ENCODE measurements at places on chromosomes 11 and 22. TPM values are rescaled to one million over a fixed set of nuclear protein-coding genes. Genes with fewer than 3 reads are reported as not detected.

DNA sequence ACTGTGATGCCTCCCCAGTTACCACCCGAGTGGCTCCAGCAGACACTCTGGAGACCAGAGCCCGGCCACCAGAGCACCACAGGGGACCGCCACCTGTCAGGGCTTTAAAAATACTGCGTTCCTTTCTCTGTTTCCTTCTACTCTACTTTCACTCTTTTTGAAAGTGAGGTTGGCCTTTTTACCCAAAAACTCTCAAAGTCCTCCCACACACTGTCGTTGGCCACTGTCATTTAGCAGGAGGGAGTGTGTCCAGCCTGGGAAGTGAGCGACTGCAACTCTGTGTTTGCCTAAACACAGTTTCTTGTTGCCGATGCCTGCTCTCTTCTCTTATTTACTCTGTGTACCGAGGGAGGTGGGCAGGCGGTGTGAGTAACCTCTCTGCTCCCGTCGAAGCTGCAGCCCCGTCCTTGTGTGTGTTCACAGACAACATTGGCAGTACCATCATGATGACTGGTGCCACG, 90.8 kb upstream of the CLDN5 start:
- H3K27ac ChIP-seq = no peak overlapping the region
- H3K36me3 ChIP-seq = no peaks in the 10 kb centered on the region

DNA sequence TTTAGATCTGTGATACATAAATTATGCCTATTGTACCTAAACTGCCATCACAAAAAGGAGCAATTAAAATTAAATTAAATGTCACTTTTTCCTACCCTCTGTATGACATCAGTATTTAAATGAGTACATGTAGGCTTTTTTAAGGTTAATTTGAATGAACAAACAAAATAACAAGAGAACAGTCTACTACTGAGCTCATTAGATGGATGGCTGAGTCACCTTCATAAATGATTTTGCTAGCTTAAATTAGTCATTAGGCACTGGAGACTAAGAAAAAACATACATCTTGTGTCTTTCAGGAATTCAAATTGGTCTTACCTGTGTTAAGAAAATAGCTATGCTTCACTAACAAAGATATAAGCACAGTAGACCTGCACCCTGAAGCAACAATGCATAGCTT, 153.6 kb downstream of the RCN1 start:
- H3K36me3 ChIP-seq = no peaks in the 10 kb centered on the region
- H3K4me3 ChIP-seq = no peak overlapping the region
- H3K4me1 ChIP-seq = no peaks in the 10 kb centered on the region
- H3K27me3 ChIP-seq = no peaks in the 10 kb centered on the region
- DNase-seq = no peak
- no peak overlapping the region for H3K27ac ChIP-seq

Gene VPREB1
- not detected for total RNA-seq

DNA sequence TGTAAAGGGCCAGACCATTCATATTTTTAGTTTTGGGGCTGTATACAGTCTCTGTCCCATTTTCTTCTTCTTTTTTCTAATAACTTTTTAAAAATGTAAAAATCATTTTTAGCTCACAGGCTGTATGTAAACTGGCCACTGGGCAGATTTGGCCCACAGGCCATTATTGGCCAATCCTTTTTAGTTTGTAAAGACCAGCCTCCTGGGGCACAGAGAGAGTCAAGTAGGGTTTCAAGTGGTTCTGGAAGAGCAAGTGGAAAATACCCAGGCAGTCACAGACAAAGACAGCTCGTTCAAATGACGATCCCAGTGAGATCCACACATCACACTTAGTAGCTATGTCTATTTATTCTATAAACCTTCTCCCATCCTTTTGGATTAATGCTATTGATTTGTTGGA, 150.2 kb upstream of the ARHGAP20 start:
- no peaks in the 10 kb centered on the region for H3K4me1 ChIP-seq
- H3K27me3 ChIP-seq = no peaks in the 10 kb centered on the region
- DNase-seq = no peak
- no peak overlapping the region for H3K27ac ChIP-seq

DNA sequence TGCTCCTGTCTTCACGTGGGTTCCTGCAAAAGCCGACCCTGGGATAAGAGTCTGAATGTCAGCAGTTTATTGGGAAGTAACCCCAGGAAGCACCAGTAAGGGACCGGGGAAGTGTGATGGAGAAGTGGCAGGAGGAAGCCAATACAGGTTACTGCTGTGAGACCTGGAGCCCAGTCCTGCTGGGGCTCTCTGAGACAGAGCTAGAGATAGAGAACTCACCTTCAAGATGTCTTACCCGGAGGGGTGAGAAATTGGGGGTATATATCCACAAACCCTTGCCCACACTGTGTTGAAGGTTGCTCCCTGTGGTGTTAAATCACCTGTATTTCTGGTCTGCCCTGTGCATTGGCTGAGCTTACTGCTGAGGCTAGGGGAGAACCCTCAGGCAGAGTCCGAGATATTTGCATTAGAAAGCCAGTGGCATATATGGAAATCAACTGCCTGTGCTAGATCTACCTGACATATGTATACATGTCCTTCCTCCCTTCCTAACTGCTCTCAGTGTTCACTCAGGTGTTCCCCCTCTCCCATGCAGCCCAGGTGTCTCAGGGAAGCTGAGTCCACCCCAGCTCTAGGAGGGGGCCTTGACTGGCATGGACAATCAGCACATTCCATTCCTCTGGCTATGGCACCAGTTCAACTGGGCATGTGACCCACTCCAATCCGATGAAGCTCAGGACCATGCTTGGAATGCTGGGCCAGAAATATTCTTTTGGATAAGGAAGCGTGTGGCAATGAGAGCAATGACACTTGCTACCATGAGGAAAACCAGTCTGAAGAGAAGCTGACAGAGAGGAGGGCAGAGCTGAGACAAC, 6.8 kb upstream of the MICAL2 start:
- H3K4me1 ChIP-seq = no peaks in the 10 kb centered on the region
- DNase-seq = no peak
- no peak overlapping the region for H3K4me3 ChIP-seq
- no peaks in the 10 kb centered on the region for H3K36me3 ChIP-seq

Gene MSANTD2
- total RNA-seq = 4.2 TPM

GRCh38 chr11:32894149-32894827, 1.7 kb downstream of the QSER1 start:
- peak; percentile 12 for DNase-seq
- peaks cover 14% of the 10 kb centered on the region for H3K4me1 ChIP-seq
- peak overlapping the region; percentile 83 for H3K4me3 ChIP-seq
- no peaks in the 10 kb centered on the region for H3K27me3 ChIP-seq

All from CD4-positive, alpha-beta T cell (primary cell).